ENCODE measurements at places on chromosomes 6 and 20.

DNA sequence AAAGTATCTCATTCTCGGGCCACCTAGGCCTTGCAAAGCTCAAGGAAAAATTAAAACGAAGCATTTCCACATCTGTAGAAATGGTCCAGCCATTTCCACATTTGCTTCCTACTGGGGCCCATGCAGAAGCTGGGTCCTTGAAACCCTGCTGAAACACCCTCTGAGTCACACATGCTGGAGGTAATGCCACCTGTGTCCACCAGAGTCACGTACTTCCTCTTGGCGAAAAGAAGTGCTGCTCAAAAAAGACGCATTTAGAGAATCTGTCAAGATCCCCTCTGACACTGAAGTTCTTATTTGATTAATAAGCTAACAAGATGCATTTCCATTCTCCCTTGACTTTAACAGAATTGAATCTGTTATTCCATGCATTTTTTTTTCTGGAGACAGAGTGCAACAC is 423.2 kb downstream of the PREX1 start:
- no peak for DNase-seq

- no peak for DNase-seq
These were observed 130.8 kb downstream of the OGFRL1 start for GRCh38 chr6:71419217-71420094.

- DNase-seq, result no peak
These were observed 15.5 kb downstream of the ARMC12 start for GRCh38 chr6:35752330-35752729.

DNA sequence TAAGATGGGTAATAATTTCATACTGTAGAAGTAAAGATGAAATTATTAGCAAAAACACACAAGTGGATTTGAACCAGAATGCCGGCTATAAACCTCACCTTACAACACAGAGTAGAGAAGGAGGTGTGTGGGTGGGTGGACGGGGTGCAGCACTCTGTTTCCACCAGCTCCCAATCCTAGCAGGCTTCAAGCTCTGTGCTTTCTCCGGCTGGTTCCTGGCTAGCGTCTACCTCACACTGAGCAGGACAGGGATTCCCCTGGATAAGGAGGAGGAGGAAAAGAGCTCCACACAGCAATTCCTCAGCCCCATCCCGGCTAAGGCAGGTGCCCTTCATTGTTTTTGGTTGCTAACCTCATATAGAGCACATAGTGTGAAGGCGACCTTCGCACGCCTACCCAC is 453.3 kb downstream of the C6orf118 start:
- DNase-seq, result no peak

DNA sequence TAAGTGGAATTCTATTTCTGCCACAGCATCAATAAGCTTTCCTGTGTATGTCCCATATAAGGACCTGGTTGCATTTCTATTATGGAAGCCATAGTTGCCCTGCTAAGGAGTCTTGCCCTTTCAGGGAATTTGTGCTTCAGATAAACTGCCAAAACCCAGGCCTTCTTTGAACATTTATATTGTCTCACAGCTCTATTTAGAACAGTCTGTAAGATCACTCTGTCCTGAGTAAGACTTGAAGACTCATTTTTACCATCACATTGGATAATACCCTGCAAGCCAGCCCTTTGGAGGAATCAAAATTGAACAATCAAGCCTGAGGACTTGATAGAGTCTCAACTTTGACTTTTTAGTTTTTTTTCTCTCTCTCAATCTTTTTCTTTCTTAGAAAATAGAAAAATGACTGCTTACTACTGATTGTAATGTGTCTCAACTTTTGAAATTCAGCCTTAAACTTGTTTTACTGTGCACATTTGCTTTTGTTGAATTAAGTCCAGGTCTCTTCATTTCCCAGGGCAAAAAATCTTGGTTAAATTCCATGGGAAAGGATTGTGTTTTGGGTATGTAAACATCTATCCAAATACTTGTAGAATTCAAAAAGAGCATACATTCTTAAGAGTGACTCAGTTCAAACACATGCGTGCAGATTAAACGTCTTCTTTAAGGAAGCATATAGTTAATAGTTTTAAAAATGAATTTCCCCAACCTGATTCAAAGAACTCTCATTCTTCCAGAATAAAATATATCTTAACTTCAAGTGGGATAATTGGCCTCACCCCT is 91.2 kb downstream of the PLCB1 start:
- no peak for DNase-seq

GRCh38 chr6:91155129-91155785 is 568.4 kb upstream of the MAP3K7 start:
- peak; percentile 62 for DNase-seq

DNA sequence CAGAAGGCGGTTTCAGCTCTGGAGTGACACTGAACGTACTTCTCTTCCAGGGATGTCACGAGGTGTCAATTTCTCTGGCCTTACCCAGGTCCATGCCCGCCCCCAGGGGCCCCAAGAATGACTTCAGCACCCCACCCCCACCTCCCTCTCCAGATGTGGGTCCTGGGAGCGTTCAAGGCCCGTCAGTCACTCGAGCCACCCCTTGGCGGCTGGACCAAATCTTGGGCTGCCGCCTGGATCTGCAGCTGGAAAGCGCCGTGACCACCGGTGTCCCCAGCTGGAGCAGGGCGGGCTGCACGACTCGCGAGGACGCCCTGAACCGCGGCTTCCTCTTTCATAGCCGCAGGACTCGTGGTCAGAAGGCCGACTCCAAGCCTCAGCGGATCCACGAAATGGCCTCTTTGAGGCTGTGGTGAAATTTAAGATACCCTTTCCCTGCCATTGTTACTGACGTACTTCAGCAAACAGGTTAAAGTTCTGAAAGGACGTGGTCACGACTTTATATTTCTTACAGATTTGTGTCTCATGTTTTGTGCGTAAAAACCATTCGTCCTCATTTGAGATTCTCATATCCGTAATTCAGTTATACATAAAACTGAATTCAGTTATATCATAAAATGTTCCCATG is 29.3 kb downstream of the TRIM38 start:
- peak; percentile 73 for DNase-seq

DNA sequence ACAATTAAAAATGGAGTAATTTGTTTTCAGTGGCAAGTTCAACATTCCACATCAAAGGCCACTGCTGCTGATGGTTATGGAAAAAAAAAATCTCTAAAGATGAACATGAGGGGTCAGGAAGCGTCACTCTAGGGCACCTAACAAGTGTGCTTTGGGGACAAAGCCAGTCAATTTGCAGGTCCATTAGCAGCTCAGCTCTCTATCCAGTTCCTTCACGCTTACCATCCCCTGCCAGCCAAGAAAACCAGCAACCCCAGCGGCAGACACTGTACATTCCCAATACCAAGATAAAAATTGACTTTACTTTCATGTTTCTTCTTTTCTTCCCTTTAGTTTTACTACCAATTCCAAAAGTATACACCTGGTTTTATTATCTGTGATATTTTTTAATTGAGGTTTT is 10.1 kb downstream of the RFX6 start:
- no peak for DNase-seq

GRCh38 chr6:138805016-138805765 is 9.3 kb downstream of the ECT2L start:
- no peak for DNase-seq

DNA sequence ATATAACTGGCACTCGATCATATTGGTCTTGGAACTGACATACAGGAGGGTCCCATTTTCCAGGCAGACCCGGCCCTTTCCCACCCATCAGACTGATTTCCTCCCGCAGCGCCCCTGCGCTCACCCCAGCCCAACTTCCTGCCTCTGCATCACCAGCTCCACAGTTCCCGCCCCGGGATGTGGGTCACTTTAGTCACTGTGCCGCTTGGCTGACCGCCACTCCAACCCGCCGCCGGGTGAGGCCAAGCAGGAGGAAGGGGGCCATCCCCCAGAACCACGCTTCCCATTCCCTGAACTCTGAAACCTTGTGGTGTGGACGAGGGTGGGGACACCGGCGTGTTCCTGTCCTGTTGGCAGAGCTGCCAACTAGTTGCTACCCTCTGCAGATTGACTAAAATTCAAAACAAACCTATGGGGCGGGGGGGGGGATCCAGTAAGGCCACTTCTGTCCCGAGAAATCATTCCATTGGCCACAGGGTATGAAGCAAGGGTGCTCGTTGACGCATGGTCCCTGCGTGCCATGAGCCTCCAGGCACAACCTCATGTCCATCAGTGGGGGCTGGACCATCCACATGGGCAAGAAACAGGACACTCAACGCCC is 12.3 kb downstream of the TGM2 start:
- DNase-seq, result no peak

GRCh38 chr6:144068794-144069193 is 26.6 kb downstream of the SF3B5 start:
- DNase-seq, result no peak

DNA sequence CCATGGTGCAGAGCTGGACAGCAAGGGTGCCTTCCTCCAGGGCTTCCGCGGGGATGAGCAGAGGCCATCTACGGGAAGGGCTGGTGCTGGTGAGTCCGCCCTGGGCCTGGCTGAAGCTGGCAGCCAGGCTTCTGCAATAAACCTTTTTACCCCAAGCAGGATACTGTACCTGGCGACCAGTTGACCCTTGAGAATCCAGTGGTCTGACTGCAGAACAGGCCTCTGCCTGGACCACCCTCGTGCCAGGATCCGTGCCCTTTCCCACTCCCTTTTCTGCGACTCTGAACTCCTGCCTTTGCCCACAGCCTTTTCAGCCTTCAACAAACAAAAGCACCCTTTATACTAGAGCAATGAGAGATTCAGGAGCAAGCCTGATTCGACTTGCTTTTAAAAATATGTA is 18.9 kb downstream of the CDH26 start:
- DNase-seq, result no peak

- no peak for DNase-seq
These were observed 48.1 kb upstream of the MDGA1 start for GRCh38 chr6:37745748-37746147.

DNA sequence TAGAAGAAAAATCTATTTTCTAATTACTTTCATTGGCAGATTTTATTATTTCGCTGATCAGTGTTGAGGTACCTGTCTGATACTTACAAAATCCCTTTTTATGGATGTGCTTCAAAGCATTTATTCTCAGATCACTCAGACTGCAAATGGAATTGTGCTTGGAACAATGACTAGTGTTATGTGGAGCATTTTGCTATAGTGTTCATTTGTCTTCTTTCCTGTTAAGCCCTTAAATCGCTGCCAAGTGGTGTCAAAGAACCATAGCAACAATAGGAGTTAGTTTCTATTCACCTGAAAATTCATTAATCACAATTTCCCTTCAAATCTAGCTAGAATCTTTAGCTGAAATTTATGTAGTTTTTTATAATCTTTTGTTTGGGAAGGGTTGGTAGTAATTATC is 29.8 kb downstream of the SMPDL3A start:
- DNase-seq, result no peak

GRCh38 chr6:29629571-29629970 is 3.4 kb downstream of the GABBR1 start:
- no peak for DNase-seq

DNA sequence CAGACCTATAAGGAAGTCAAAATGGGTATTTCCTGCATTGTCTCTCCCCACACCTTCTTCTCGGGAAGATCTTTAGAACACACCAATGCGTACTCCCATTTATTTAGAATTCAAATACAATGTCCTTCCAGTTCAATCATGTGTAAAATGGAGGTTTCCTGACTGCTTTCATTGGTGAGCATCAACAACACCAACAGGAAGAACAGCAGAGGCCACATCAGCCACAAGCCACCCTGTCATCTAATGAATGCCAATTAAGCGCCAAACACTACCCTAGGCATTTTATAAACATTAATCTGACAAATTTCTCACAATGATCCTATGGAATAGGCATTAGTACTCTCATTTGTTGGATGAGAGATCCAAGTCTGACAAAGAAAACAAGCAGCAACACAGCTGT is 68.4 kb upstream of the SMLR1 start:
- DNase-seq, result no peak

- no peak for DNase-seq
These were observed 118.3 kb upstream of the DUSP22 start for GRCh38 chr6:174036-174435.

GRCh38 chr20:47863315-47863965 is 78.2 kb upstream of the SULF2 start:
- no peak for DNase-seq

- DNase-seq, result no peak
These were observed 34.3 kb upstream of the APCDD1L start for GRCh38 chr20:58549231-58550209.

DNA sequence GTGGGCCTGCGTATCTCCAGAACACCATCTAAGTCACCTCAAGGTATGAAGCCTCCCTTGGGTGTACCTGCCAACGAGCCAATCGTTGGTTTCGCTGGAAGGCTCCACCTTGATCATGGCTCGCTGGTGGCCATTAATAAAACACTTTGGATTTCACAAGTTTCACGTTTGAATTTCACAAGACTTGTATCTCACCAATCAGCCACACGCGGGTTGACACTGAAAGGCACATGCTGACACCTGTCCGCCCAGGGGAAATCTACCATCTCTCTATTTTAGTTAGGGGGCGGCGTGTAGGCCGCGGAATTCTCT is 586 bp upstream of the HMGA1 start:
- no peak for DNase-seq

- DNase-seq, result no peak
These were observed 56.6 kb downstream of the NPEPL1 start for GRCh38 chr20:58749098-58749769.

- no peak for DNase-seq
These were observed 78.5 kb downstream of the PHF3 start for GRCh38 chr6:63714091-63714490.

GRCh38 chr6:50707652-50708300 is 5.5 kb upstream of the TFAP2D start:
- no peak for DNase-seq

DNA sequence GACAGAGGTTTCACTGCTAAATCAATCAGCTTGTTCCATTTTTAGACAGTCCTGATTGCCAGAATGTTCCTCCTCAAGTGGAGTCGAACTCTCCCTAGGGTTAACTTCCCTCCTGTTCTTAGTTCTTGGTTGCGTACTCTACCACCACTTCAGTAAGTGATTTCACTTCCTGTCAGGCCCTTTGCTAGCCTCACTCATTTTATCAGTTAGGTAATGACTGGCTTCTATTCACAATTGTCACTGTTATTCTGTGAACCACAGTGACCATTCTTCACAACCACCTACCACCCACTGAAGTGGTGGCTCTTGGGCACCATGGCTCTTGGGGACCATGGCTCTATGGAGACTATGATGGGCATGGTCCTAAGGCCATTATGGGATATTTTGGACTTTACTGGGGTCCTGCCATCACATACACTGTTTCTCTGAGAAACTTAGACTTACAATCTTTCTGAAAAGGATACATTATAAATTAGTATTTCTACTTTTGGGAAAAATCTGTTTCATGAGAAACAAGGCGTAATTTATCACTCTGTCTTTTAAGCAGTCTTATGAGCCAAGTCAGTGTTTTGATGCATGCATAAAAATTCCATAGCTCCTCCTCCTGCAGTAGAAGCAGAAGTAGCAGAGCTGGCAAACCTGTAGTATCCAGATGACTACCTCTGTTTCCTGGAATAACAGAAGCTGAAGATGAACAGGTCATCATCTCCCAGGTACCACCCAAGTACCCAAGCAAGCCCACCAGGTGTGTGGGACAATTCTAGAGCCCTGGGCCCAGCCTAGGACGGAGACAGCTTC is 66.3 kb downstream of the ATXN1 start:
- no peak for DNase-seq

- DNase-seq, result no peak
These were observed 120.8 kb upstream of the CDYL start for GRCh38 chr6:4655196-4656025.

GRCh38 chr6:130407032-130407431 is 41.2 kb downstream of the TMEM200A start:
- DNase-seq, result no peak

All from Kasumi-1 (cell line).